ENCODE measurements at places on chromosomes 3 and 15. TPM values are rescaled to one million over a fixed set of nuclear protein-coding genes. Genes with fewer than 3 reads are reported as not detected.

The CHRD gene
- total RNA-seq = 7.0 TPM

DNA sequence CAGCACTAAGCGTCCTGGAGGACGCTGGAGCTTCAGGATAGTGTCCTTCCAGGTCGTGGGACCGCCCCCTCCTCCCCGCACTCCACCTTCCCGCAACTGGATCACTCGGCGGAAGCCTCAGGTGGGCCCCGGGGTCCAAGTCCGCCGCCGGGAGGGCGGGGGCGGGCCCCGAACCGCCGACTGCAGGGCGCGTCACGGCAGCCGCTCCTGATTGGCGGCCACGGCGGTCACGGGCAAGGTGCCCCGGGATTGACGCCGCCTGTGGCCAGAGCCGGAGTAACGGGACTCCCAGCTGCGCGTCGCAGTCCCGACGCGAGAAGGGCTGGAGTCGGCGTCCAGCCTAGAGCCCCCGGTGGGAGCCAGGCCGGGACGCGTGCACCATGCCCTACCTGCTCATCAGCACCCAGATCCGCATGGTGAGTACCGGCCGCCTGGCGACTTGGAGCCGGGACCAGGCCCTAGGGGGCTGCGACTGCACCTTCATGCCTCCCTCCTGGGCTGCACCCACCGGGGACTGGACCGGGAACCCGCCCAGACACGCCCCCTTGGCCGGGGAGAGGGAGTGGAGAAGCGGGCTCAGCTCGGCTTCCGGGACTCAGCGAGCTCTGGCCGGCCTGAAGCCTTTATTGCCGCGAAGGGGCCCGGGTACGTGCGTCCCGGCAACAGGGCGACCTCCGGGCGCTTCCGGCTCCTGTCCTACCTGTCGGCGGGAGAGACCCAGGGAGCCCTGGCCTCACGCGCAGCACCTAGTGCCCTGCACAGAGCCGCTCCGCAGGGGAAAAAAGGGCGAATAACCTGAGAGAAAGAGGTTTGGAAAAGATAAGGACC lies at the start of gene GCHFR:
TSS of gene GCHFR (plus strand) at position 268 of the 828 bp plus-strand sequence. CDS start at position 381, 113 bp downstream.
- peak; percentile 84 for DNase-seq

DNA sequence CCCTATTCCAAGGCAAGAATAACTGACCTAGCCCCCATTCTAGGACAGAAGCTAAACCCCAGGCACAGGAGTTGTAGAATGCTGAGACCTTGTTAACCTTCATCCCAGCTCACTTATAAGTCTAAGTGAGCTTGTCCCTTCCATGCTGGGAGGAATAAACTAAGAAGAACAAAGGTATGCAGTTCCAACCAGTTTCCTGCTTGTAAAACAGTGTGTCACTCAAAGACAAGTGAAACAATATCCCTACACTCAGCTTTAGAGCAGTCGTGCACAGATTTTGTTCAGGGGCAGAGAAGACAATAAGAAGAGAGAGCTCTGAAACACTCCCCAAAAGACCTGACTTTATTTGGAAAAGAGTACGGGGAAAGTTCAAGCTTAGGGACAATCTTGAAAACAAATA lies 292.1 kb downstream of the CGGBP1 start:
- no peak for DNase-seq

GRCh38 chr15:26867200-26868007 lies 542 bp downstream of the GABRA5 start:
- no peak for DNase-seq

GRCh38 chr3:59654480-59655417 lies 604.9 kb upstream of the CFAP20DC start:
- DNase-seq = no peak
